ENCODE measurements at places on chromosomes 1 and 21.

- DNase-seq = peak; percentile 26
These were observed 61.7 kb upstream of the PUM1 start for GRCh38 chr1:31127266-31127665.

DNA sequence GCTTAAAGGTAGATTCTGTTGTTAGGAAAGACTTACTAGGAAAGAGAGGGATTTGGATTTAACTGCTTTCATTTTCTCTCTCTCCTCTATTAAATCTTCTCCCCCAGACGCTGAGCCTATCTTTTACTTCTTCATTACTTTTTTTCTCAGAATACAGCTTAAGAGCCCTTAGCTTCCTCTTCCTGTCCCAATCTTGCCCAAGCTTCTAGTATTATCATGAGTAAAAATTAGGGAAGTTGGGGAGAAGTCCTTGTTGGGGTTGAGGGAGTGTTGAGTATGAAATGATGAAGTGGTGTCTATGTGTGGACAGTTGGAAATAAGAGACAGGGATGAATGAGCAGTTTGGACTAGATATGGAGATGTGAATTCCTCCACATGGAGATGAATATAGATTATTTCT, 35.0 kb downstream of the ACP6 start:
- no peak for DNase-seq

GRCh38 chr21:45877821-45878469, 103.6 kb upstream of the COL6A1 start:
- no peak for DNase-seq

- DNase-seq = peak; percentile 45
These were observed 78.9 kb upstream of the RAB4A start for GRCh38 chr1:229192031-229192430.

DNA sequence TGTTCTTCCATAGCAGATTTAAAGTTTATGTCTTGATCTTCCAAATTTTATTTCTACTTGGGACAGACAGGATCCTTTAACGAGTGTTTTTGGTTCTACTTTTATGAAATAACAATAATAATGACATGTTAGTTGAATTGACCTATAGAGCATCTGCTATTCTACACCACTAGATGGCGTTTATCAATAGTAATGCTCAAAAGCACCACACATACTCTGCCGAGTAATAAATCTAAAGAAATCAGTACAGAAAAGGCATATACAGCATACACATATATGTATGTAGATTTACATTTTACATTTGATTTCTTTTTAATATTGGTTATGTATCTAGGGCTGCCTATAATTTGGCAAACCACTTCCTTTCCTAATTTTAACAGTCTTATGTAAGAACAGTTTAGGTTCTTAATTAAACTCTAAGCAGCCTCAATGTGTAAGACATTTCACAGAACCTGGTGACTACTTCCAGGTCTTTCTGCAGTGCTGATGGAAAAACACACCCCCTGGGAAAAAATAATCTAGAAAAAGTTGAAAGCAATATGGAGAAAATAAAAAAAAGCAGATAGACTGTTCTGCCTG, 5.9 kb upstream of the SIPA1L2 start:
- peak; percentile 70 for DNase-seq

DNA sequence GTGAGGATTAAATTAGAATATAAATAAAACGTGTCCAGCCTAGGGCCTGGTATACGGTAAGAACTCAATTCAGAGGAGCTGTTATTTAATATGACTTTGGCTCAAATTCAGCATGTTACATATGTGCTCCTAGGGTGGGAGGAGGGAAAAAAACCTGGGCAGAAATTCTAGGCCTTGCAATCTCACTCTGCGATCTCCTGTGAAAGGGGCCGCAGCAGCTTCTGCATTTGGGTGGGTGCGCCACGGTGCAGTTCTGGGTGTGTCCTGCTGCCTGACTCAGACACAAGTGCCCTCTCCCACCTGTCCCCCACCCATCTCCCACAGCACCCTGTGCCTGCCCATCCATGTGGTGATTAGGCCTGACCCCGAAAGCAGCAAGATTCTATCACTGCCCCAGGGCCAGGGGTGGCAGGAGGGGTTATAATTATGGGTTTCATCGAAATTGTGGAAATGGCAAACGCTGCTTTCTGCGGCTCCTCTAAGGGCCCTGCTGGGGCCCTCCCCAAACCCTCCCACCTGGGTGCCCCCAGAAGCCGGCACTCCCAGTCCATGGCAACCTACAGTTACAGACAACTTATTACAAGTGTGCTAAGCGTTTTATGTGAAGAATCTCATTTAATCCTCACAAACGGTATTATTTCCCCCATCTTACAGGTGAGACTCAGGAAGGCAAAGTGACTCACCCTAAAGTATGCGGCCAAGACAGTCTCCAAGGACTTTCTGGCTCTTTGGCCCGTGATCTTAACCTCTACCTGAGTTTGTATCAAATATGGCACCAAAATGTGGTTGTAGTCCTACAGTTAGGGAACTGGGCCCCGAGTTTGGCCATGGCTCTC, 25.5 kb upstream of the GRHL3 start:
- DNase-seq = no peak

GRCh38 chr1:154972517-154973343, 1.8 kb upstream of the CKS1B start:
- peak; percentile 89 for DNase-seq

DNA sequence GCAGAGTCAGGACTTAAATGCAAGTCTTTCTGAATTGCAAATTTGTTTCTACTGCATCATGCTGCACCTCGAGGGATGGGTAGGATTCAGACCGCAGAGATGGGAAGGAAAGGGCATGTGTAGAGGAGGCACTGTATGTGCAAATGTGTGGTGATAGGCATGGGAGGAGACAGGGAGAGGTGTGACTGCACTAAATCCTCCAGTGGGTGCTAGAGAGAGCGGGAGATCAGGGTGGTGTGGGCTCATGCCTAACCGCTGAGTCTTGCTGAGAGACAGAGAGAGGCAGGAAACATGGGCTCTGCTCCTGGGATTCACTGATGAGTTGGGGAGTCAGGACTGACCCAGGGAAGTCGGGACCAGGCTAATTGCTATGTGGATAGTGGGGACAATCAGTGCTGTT, 61.1 kb downstream of the PTPRU start:
- DNase-seq = no peak

GRCh38 chr1:23720256-23720995, 22.8 kb upstream of the ELOA start:
- DNase-seq = no peak

DNA sequence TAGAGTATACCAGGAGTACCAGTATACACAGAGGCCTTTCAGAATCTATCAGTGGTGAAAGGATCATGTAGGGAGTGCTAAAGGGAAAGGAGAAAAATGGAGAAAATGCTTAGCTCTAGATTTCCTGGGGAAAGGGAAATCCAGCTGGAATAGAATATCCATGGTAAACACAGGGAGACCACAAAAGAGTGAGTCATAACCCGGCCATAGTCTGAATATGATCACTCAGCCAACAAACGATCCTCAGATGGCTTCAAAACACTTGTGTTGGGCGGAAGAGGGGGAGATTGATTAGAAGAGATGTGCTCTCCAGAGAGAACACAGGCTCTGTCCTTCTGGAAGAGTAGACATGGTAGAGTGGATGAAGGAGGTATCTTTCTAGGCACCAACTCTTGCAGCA, 180.6 kb downstream of the PAPPA2 start:
- no peak for DNase-seq

DNA sequence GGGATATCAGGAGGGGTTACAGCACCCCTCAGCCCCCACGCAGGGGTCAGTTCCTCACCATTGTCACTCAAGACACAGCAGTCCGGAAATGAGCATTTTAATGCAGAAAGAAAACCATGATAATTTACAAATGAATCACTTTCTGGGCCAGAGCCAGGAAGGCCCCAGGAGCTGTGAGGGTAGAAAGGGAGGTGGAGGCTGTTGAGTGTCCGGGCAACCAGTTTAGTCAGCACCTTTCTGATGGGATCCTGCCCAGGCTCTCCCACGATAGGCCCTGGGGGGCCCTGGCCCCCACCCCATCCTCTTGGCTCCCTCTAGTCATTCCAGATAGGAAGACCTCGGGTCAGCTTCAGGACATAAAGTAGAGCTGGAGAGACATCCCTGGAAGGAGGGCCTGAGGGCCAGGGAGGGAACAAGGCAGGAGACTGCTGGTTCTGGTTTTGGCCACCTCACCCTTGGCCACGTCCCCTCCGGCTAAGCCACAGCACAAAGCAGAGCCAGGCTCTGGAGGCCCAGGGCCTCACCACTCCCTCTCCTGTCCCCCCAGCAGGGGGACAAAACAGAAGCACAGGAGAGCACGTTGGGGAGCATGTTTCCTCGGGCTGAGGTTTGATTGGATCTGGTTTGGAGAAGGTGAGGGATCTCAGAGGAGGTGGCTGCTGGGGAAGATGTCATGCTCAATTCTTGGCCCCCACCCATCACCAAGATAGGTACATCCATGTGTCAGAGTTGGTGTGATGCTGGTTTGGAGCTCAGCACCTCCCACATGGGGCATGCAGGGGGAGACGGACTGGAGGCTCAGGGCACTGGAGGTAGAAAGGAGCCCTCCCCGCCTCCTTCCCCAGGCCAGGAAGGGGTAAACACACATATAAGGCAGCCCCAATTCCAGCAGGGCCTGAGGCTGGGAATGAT, 20.6 kb downstream of the ETNK2 start:
- peak; percentile 82 for DNase-seq

DNA sequence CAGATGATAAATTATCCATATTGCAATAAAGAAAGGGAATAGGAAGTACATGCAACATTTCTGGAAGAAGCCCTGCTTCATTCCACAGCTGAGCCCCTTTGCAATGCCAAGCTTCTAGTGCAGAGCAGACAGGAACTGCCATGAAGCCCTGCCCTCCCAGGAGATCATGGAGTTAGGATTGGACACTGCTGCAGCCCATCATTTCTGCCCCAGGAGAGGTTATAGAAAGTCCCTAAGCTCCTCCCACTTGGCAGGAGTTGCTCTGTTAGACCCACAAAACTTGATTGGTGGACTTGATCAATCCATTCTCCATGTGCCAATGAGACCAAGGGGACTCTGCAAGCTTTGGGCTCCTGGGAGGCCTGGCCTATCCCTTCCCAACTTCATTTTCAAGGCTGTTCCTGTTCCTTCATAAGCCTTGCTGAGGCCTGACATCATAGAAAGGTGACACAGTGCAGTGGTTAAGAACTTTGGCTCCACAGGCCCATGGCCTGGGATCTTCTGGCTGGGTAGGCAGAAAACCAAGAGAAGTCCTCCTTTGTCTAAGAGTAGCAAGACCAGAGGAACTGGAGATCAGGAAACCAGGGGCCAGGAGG, 1.3 kb upstream of the LAPTM5 start:
- no peak for DNase-seq

DNA sequence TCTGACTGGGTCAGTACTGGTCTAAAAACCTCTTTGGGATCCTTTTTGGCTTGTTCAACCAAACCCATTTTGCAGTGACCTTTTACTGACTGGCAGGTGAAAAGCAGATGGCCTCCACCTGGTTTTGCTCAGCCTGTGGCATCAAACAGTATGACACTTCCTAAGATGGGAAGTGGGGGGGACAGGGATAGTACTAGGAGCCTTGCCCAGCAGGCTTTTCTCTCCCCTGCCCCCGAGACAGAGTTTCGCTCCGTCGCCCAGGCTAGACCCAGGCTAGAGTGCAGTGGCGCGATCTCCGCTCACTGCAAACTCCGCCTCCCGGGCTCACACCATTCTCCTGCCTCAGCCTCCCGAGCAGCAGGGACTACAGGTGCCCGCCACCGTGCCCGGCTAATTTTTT, 18.3 kb downstream of the INTS3 start:
- DNase-seq = no peak

- no peak for DNase-seq
These were observed 7.2 kb downstream of the CAP1 start for GRCh38 chr1:40047769-40048168.

- no peak for DNase-seq
These were observed 29.1 kb downstream of the SLC2A1 start for GRCh38 chr1:42929434-42930177.

- DNase-seq = no peak
These were observed at the start of gene IL10 for GRCh38 chr1:206772243-206772937. IL10 (minus strand) TSS chr1:206772494; CDS start chr1:206772435, 59 bp downstream.

GRCh38 chr1:227888404-227889046, 59.2 kb downstream of the WNT9A start:
- no peak for DNase-seq

DNA sequence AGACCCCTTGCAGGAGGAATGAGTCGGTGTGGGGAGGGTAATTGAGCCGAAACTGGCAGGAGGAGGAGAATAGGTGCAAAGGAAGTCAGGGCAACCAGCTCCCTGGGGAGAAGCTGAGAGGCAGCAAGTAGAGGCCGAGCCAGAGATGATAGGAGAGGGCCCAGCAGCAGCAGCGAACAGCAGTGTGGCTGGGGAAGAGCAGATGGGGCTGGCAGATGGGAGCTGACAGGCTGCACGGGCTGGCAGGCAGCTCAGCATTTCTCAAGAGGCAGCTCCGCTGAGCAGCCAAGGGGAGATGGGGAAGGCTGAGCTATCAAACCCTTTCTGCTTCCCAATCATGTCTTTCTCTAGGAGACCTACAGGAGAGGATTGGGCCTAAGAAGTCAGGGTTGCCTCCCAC, 158.2 kb downstream of the TRIM33 start:
- no peak for DNase-seq

GRCh38 chr1:18849261-18849711, 10.2 kb downstream of the TAS1R2 start:
- DNase-seq = no peak

DNA sequence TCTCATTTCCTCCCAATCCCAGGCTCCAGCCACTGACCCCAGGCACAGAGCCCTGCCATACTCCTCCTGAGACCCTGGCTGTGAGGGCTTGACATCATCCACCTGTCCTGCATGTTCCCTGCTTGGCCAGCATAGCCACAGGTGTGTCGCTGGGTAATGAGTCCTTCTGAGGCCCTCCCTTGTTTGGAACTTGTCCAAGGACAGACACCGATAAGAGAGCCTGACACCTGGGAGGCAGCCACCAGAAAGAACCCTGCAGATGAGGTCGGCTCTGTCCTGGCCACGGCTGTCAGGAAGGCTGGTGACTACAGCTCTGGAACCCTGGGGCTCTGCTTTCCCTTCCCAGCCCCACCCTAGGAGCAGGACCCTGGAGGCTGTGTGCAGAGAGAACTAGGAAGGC, 34.6 kb downstream of the TMEM63A start:
- no peak for DNase-seq

DNA sequence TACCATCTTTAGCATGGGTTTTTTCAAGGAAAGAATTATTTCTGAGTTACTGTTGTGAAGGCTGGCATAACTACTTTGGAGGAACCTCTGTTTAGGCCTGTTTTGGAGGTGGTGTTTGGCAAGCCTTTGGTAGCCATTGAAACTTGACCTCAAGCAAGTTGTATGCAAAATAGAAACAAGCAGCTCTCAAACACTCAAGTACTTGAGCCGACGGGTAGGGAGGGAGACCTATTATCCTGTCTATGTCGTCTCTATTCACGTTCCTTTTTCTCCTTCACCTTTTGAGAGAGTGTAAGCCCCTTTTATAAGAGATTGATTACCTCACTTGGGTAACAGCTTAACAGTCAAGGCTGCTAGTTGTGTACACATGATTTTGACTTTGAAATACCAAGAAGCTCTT, 878.3 kb upstream of the CXADR start:
- no peak for DNase-seq
